ENCODE measurements at places on chromosomes 3 and 15.

DNA sequence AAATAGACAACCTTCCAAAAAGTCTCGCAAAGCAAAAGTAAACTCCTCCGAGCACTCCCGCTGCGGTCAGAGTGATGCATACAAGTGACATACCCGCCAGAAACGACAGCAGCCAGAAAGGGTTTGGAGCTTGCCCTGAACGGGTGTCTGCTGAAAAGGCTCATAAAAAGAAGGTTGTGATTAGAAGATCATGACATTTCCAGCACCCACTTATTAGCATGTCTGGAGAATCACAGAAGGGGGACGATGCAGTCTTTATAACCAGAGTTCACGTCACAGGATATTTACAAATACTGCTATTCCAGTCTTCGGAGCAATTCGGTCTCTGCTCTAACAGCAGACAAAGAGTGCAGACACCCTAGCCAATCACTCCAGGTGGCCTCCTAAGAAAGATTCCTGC is 59.1 kb upstream of the FRMD4B start:
- DNase-seq: no peak

DNA sequence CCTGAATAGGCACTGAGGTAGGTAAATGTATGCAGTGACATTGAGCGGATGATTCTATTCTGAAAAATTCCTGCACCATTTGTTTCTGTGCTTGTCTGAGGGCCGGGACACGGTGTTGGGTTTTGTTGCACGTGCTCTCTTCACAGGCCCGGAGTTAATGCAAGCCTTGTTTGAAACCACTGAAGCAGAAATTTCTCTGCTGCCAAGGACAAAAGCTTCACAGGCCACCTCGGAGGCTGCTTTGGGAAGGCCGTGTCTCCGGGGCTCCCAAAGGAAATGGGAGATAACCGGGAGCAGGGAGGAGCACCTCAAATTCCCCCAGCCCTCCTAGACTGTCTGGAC is 179.4 kb downstream of the OPA1 start:
- DNase-seq: no peak

GRCh38 chr15:101438482-101439284 is 50.8 kb downstream of the PCSK6 start:
- DNase-seq: no peak

DNA sequence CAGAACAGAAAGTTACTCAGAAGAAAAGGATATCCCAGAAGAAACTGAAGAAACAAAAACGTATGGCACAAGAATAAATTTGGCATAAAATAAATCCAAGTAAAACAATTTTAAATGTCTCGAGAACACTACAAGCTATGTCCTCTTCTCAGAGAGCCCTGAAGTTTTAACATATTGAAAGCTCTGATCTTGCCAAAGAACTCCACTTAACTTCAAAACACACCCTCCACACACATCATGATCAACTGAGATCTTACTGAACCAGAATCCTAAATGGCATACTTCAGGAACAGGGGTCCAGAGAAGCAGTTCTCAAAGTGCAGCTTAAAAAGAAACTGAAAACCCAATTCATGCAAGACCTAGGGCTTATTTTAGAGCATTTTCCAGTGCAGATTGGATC is 194.3 kb downstream of the MAGI1 start:
- no peak for DNase-seq

DNA sequence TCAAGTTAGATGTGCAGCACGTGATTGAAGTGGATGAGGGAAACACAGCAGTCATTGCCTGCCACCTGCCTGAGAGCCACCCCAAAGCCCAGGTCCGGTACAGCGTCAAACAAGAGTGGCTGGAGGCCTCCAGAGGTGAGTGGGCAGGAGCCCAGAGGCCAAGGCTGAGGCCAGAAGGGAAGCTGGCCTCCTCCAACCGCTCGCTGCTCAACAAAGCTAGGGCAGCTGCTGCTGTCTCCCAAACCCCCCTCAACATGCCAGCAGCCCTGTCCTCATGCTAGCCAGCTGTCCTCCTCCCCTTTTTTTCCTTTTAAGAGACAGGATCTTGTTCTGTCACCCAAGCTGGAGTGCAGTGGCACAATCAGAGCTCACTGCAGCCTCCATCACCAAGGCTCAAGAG is 57.0 kb downstream of the BOC start:
- DNase-seq: no peak

- DNase-seq: no peak
Measured at GRCh38 chr3:168475704-168476103, 380.0 kb upstream of the GOLIM4 start.

- no peak for DNase-seq
Measured at GRCh38 chr3:178443634-178444033, 92.6 kb upstream of the KCNMB2 start.

DNA sequence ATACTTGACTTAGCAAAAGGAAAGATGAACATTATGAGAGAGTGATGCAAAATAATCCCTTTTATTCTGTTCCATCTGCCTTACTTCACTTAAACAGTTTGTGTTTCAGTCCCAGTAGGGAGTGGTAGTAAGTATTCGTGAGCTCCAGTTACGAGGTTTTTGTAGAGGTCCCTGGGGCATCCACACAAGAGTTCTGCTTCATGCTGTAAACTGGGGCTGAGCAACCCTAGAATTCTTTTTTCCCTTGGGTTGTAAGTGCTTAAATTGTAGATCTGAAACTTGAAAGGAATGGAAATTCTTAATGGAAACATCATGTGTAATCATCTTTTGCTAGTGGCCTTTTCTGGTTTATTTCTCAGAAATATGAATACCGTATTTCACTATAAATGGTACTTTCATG is 79.5 kb downstream of the SEMA6D start:
- no peak for DNase-seq

- no peak for DNase-seq
Measured at GRCh38 chr3:47746264-47746663, 35.4 kb downstream of the SMARCC1 start.

GRCh38 chr3:18354701-18355100 is 70.4 kb downstream of the SATB1 start:
- DNase-seq: no peak

- no peak for DNase-seq
Measured at GRCh38 chr3:57682284-57682683, 10.6 kb downstream of the DENND6A start.

GRCh38 chr3:184322731-184323487 is 8.5 kb downstream of the EIF4G1 start:
- DNase-seq: no peak

- DNase-seq: no peak
Measured at GRCh38 chr15:75407083-75407482, 38.7 kb upstream of the MAN2C1 start.

DNA sequence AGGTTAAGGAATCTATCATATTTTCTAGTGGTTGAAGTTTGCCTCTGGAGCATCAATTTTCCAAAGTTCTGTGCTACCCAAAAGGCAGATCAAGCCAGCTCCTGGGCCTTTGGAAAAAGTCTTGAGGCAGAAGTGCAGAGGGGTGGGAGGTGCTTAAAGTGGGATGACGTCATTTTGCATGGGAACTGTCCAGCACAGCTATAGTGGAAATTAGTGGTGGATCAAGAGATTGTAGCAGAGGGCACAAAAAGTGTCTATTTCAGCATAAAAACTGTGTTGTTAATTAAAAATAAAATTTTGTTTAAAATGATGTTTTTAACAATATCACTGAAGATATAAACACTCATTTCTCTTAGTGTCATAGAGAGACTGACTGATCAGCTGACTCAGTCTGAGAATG is 221.9 kb downstream of the LRRN1 start:
- no peak for DNase-seq

DNA sequence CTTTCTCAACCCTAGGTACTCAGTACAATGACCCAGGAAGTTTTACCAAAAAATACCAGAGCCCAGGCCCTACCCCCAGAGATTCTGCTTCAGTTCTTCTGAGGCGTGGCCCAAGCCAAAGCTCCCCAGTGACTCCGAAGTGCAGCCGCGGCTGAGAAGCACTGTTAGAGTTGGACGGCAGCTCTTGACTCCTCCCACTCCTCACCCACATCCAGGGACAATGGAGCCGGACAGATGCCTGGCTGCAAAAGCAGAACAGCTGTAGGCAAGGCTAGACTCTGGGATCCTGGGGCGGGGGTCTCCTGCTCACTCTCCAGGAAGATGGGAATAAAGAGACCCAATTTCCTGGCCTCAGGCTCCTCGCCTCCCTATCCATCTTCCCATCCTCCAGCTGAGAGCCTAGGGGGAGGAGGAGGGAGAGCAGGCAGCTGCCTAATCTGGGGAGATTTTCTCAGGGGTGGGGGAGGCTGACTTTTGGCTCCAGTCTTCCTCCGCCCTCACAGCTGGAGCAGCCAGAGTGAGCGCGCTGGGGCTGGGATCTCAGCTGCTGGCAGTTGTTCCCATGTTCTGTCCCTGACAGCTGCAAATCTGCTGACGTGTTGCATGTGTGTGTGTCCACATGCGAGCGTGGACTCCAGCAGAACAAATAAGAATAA is 223.8 kb downstream of the OPA1 start:
- DNase-seq: peak; percentile 76

DNA sequence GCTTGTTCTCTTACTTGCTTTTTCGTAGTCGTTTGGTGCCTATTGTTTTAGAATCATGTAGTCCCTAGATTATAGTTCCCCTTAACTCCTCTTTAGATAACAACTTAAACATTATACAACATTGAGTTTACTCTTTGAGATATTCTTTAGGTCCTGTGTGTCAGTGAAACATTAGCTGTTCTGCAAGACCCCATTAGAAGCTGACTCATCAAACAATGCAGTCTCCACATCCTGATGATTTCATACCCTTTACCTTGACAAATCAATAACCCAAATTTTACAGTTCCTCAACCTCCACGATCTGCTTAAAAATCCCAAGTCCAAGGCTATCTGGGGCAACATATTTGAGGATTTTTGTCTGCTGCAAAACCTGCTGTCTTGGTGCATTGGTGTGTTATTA is 582.9 kb downstream of the NSUN3 start:
- no peak for DNase-seq

- peak; percentile 14 for DNase-seq
Measured at GRCh38 chr3:85576091-85576690, 617.4 kb downstream of the CADM2 start.

DNA sequence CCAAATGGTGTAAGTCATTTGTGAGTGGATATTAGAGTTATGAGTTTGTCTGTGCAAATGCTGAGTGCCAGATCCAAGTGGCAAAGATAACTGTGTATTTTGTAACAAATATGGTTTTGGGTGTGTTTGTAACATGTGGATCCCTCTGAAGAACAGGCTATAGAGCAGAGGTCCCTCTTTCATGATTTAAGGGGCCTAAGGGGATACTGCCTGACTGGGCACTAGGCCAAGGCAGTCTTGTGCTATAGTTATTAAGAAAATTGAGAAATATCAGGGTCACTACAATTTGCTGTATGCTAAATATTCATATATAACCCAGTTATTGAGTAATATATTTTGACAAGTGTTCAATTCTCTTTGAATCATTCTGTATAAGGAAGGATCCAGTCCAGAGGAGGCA is 555.6 kb upstream of the RGMA start:
- no peak for DNase-seq

GRCh38 chr3:46539443-46540005 is 26.6 kb downstream of the LRRC2 start:
- DNase-seq: no peak

DNA sequence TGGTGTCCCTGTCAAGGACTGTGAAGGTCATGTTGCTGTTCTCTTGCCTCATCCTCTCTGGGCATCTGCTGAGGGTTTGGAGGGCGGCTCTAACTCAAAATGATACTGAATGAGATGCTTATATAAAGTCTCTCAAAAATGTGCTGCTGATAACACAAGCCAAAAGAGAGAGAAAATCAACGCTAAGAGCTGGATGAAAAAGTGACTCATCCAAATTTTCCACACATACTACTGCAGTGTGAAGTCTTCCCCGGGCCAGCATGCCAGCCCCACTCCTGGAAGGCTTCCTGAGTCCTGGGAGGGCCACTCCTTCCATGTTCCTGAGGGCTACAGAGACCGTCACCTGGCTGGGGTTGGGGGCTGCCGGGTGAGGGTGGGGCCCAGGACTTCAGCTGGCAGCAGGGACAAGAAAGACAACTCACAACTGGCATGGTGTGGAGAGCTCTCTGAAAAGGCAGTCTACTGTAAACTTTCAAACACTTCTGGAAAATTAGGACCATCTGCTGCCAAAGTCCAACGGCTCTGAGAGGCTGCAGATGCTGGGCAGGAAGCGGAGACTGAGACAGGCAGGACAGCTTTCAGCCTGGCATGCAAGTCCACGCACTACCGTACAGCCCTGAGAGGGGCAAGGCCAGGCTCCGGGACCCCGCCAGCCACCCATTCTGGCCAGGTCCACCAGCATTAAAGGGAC is 200.3 kb downstream of the ADAMTS17 start:
- no peak for DNase-seq

DNA sequence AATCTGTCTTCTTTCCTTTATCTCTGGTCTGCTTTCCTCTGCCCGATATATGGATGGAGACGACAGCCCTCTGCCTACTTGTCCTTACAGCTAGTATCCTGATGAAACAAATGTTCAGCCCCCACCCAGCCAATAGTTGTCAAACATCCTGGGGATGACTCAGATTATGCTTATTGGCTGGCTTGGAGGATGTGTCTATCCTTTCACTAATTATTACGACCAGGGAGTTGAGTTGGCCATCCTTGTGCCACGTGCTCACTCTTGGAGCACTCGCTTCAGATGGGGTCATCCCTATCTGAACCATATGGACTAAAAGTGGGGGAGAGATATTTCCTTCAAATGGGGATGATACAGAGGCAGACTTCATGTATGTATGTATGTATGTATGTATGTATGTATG is 6.4 kb upstream of the MAP3K13 start:
- no peak for DNase-seq

DNA sequence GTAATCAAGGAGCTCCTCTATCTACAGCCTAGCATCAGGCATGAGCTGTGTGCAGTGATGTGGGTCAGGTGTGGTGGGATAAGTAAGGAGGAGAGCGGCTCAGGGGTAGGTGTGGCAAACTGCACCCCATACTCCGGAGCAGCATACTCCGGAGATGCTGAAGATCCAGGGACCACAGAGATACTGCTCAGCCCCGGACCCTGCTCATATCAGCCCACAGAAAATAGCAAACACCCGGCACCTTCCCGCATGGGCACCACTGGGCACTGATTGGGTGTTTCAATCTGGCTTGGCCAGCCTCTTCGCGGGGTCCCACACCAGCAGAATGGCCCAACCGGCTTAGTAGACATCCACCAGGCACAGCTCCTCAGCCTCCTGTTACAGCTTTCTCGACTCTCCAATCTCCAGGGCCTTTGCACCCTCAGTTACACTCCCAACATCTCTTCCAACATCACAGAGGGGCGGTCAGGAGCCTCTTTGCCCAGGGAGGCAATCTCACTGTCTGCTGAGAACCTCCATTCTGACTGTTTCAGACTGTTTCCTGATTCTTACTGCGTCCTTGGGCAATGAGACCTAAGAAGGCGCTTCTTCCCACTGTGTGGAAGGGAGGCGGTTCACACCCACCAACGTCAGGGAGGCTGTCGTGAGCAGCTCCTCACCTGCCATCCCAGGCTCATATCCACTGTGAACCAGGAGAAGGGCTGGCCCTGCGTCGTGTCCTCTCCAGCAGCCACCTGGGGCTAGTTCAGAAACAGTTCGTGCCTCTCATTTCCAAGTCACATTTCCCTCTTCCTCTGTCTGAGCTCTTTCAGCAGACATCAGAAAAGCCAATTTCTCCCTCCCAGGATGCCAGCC is 59.8 kb downstream of the CAPN7 start:
- DNase-seq: no peak

Measured in left renal pelvis (tissue), 4 donors.